ENCODE measurements at places on chromosomes 1 and 21. TPM values are rescaled to one million over a fixed set of nuclear protein-coding genes. Genes with fewer than 3 reads are reported as not detected.

FAM72D gene
- 1.1 TPM for total RNA-seq

LCE1F gene
- not detected for total RNA-seq

PPM1J gene
- 4.4 TPM for total RNA-seq

LENEP gene
- 2.7 TPM for total RNA-seq

MIB2 gene
- 43.5 TPM for total RNA-seq

CCDC24 gene
- 7.2 TPM for total RNA-seq

FCAMR gene
- not detected for total RNA-seq

F11R gene
- 10.9 TPM for total RNA-seq

AGRN gene
- 71.9 TPM for total RNA-seq

ACTL8 gene
- not detected for total RNA-seq

ITLN2 gene
- not detected for total RNA-seq

PLEKHN1 gene
- total RNA-seq = not detected

TPTE gene
- total RNA-seq = not detected

PFDN2 gene
- 33.8 TPM for total RNA-seq

INSRR gene
- 0.31 TPM for total RNA-seq

BMP8A gene
- total RNA-seq = 0.16 TPM

GAS5 gene
- total RNA-seq = 605 TPM

TM2D1 gene
- 78.9 TPM for total RNA-seq

FH gene
- total RNA-seq = 56.9 TPM

MARK1 gene
- 77.7 TPM for total RNA-seq

SYPL2 gene
- total RNA-seq = not detected

EFNA3 gene
- total RNA-seq = 7.6 TPM

PCP4 gene
- total RNA-seq = 1.6 TPM

ATP6V1G3 gene
- total RNA-seq = not detected

AKR1A1 gene
- 56.1 TPM for total RNA-seq

CFAP57 gene
- 1.4 TPM for total RNA-seq

NTRK1 gene
- not detected for total RNA-seq

ARHGAP30 gene
- 1.7 TPM for total RNA-seq

PLA2G2D gene
- not detected for total RNA-seq

SPATA45 gene
- total RNA-seq = not detected

CD34 gene
- 1.6 TPM for total RNA-seq

CR1L gene
- 0.16 TPM for total RNA-seq

BNIPL gene
- 0.16 TPM for total RNA-seq

CRP gene
- total RNA-seq = 0.31 TPM
